EL (cell line): ENCODE measurements at places on chromosomes 5 and 9.

DNA sequence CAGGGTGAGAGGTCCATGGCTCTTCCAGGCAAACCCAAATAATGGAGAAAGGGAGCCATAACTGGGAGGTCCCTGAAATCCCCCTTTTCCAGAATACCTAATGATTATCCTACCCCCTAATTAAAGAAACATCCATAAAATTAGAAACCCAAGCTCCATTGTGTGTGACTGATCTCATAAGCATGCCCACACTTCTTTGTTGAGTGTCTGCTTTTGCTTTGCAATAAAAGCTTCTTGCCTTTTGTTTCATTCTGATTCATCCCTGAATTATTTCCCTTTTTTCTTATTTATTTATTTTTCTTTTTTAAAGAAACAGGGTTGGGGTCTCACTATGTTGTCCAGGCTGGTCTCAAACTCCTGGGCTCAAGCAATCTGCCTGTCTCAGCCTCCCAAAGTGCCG lies 33.1 kb downstream of the BTF3 start:
- DNase-seq, result no peak

GRCh38 chr5:146283344-146283761 lies 55.3 kb upstream of the POU4F3 start:
- peak; percentile 97 for DNase-seq

DNA sequence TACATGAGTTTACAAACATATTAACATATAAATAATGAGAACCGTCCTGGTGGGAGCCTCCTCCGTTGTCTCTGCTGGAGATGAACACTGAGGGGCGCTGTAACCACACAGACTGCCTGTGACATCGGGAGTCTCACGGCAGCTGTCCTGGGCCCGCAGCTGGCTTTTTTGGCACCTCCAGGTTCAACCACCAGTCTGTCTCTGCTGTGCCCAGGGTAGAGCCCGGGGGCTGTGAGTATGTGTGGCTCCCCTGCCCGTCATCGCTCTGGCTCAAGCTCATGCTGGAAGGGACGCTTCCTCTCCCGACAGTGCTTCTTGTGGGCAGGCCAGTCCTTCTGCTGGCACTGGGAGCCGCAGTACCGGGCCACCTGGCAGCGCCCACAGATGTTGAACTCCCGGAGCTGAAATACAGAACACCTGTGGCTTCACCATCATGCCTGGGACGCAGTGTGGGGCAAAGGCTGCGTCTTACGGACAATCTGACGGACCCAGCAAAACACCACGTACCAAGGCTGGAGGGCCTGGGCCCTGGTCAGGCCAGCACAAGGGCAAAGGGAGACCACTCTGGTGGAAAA lies 3.6 kb upstream of the DPH7 start:
- peak; percentile 23 for DNase-seq

DNA sequence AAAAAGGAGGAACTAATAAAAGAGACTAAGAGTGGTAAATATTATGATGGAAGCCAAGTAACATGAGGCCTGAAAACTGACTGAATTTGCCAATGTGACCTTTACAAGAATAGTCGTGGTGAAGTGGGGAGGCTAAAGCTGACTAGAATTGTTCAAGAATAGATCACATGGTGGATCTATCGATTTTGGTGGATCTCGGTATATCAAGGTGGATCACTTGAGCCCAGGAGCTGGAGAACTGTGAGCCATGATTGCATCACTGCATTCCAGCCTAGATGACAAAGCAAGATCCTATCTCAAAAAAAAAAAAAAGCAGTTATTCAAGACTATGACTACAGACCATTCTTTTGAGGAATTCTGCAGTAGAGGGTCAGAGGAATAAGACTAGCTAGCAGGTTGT lies 15.1 kb downstream of the ERMP1 start:
- peak; percentile 76 for DNase-seq

DNA sequence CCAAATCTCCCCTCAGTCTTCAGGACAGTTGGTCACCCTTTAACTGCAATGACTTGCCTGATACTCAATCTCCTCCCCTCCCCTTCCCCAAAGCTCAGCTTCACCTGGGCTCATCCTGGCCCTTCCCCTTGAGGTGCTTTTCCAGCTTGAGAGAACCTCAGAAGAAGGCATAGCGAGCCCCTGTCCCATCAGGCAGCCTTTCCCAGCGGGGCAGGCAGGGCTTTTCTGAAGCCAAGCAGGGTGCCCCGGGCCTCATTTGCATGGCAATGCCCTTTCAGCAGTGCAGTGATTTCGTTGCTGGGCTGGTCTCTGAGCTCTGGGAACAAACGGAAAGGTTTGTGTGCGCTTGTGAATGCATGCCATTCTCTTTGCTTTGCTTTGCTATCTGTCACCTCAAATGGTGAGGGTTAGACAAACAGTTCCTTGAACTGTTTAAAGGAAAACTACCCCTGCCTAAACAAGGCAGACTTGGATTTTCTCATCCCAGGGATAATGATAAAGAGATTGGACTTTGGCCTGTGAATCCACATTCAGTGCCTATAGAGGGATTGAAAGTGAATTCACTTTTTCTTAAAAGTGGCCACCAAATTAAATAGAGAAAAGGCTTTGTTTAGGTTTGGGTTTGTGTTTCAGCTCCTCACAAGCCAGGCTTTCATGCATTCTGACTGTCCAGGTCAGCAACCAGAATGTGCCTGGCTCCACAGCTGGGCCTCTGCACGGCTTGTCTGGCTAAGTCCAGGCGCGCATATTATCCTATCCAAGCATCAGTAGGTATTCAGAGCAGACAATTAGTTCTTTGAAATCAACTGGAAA lies 165.3 kb downstream of the ZNF608 start:
- no peak for DNase-seq

GRCh38 chr5:170861917-170862766 lies at the start of gene RANBP17:
Gene RANBP17 (plus strand): TSS chr5:170862018.
- peak; percentile 82 for DNase-seq

- no peak for DNase-seq
These were observed 56.6 kb downstream of the RASEF start for GRCh38 chr9:83006378-83006777.

GRCh38 chr5:99141534-99142128 lies 212.8 kb upstream of the CHD1 start:
- peak; percentile 2 for DNase-seq

DNA sequence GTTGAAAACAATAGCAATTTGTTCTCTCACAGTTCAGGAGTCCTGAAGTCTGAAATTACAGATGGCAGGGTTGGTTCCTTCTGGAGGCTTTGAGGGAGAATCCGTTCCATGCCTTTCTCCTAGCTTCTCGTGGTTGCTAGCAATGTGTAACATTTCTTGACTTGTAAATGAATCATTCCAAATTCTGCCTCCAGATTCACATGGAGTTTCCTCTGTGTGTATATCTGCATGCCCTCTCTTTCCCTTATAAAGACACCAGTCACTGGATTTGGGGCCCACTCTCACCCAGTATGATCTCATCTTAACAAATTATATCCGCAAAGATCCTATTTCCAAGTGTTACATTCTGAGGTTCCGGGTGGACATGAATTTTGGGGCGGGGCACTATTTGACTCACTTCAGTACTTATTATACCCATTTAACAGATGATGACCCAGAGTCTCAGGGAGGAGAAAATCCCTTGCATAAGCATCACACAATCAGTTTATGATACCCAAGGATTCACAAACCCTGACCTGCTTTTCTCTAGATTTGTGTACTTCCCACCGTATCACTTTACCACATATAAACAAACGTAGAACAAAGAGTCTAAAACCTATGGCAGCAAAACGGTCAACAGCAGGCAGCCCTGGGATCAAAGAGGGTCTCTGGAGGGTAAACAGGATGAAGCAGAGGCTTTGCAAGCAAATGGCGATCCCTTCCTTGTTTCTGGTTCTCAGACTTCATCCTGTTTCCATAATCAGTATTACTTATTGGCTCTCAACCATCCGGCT lies 93.7 kb downstream of the C9orf152 start:
- peak; percentile 66 for DNase-seq

- peak; percentile 27 for DNase-seq
These were observed 19.6 kb downstream of the CRB2 start for GRCh38 chr9:123375469-123376132.

DNA sequence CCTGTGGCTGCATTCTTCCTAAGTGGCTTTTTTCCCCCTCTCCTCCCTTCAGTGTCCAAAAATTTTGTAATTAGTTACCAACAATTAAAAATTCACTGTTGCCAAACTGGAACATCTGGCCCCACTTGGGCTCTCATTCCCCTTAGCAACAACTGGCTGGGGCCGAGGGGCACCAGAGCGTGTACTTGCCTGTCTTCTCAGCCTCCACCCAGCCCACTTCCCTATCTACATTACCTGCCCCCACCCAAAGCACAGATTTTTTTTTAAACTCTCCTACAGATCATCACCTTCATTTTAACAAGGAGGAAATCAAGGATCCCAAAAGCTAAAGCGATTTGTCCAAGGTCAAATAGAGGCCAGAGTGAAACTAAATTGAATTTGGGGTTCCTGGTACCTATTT lies 278.8 kb downstream of the EBF1 start:
- no peak for DNase-seq

GRCh38 chr9:38685535-38685934 lies 34.4 kb downstream of the FAM240B start:
- DNase-seq, result no peak

- DNase-seq, result peak; percentile 73
These were observed 85.5 kb upstream of the CTSL start for GRCh38 chr9:87640385-87640795.
